ENCODE measurements at places on chromosomes 2 and 18.
A peak's percentile ranks its signal among the peaks of the same experiment; 100 is the strongest.

DNA sequence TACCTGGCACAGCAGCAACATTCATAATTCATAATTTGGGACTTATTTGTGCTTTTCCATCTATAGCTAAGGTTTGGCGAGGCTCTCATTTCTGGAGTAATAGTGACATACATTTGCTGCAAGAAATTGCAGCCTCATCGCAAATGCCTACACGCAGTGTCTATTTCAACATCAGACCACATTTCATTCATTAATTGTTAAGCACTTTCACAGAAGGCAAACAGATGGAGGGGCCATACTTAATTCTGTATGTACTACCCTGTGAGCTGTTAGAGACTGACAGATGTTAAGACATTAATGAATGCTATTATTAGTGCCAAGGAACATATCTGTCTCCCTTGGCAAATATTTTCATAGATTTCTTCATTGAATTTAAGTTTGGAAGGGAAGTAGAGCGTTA lies 125.7 kb downstream of the UXS1 start:
- peak; percentile 92 for DNase-seq

DNA sequence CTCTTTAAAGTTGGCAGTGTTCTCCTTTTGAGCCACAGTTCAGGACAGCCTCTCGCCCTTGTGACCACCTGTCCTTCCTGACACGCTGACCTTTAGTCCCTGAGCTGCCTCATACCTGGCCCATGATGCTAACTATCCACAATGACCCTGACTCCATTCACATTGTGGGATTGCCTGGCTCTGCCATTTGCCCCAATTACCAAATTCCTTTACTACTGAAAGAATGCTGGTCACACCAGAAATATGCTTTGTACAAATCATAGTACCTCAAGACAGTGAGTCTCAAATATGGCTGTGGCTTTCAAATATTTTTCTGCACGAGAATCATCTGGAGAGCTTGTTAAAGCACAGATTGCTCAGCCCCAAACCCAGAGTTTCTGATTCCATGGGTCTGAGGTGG lies 54.2 kb downstream of the LTBP1 start:
- no peak for DNase-seq

GRCh38 chr2:236107536-236107935 lies 60.6 kb downstream of the GBX2 start:
- no peak for DNase-seq

DNA sequence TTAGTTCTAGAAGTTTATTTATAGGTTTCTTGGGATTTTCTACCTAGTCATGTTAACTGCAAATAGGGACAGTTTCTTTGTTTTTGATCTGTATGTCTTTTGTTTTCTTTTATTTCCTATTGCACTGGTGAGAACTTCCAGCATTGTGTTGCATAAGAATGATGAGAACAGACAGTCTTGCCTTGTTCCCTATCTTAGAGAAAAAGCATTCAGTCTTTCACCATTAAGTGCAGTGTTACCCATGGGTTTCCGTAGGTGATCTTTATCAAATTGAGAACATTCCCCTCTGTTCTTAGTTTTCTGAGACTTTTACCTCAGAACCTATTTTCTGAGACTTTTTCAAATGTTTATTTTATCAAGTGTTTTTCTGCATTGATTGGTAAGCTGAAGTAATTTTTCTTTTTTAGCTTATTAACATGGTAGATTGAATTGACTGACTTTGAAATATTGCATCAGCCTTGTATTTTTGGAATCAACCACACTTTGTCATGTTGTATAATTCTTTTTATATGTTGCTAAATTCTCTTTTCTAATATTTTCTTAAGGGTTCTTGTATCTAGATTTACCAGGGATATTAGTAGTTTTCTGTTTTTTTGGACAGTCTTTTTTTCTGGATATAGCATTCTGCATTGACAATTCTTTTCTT lies 17.2 kb downstream of the MFSD6 start:
- DNase-seq = no peak

DNA sequence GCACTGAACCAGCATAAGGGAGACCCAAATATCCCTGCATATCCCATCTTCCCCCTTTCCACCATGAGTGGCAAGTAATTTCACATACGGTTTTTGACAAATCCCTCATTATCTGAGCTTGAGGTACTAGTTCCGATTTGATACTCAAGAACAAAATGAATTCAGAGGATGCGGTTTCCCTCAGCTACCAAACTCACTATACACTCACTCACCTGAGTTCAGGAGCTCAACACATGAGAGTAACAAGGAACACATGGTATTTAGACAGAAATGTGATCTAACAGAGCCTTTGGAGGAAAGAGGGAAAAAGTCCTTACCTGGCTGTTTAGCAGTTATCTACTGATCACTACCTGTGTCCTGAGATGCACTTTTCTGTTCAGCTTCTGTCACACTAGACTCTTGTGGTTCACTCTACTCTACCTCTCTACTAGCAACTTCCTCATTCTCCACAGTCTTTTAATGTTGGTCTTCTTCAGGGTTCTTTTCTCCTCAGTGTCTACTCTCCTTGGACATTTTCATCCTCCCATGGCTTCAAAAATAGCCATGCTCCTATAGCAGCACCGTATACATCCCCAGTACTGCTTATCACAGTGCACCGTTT lies 25.1 kb downstream of the ASXL2 start:
- DNase-seq = peak; percentile 62

- DNase-seq = peak; percentile 81
These were observed 110.2 kb downstream of the MDH1 start for GRCh38 chr2:63698786-63699548.

DNA sequence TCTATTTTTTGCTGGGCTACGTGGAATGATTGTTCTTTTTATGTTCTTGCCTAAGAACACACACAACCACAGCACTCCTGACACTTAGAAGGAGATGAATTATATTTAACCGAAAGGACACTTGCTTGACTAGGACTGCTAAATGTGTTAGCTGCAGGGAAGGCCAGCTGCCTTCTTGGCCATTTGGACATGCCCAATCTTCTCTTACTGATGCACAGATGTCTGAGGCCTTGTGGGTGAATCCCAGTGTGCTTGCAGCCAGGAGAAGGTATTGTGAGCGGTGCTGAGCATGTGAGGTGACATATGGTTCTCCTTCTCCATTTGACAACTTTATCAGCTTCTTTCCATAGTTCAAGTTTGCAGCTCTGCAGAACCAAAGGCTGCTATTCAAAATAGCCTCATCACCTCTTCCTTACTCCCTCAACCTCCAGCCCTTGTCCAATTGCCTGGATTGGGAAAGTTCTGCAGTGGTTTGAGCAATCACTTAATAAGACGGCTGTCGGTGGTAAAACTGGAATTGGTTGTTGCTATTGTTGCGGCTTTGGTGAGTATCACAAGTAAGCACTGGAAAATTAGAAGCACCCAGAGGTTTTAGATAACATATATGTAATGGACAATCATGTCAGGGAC lies 1113.3 kb downstream of the TSN start:
- DNase-seq = no peak

- DNase-seq = no peak
These were observed 268.1 kb downstream of the MYO3B start for GRCh38 chr2:170446078-170446477.

DNA sequence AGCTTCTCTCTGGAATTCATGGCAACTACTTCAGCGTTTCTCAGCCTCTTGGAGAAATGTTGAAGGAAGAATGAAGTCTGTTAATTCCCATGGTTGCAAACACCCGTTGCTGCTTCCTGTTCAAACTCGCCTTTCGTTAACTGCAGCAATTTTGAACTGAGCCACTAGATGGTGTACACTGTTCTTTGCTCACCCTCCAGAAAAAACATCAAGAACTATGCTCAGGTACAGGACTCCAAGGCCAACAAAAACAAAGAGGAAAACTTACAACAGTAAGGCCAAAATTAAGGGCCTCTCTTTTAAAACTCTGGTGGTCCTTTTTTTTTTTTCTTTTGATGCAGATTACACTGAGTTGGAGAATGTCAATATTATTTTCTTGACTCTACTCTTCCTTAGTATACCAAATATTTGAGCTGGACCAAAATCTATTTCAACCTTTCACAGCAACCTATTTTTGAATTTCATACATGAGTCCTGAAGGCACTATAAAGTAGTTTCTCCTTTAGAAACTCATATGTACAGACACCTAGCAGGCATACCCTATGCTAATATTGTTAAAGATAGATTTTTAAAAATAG lies 58.2 kb downstream of the KLHL14 start:
- DNase-seq = peak; percentile 84

- no peak for DNase-seq
These were observed 23.3 kb downstream of the PUM2 start for GRCh38 chr2:20327370-20327769.

DNA sequence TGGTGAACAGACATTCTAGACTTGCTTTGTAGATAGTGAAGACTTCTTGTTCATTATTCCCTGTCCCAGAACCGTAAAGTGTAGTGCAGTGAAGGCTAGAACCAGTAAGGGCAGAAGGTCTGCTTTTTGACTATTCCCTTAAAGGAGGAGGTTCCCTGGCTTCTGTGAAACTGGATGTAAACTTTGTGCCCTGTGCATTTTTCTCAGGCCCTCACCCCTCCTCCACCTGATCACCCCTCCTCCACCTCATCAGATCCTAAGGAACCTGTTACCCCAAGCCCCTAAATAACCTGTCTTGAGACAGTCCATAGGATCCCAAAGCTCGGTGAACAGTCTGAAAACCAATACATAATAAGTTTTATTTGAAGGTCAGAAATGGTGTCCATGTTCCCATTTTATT lies 33.7 kb downstream of the SFT2D3 start:
- DNase-seq = no peak

GRCh38 chr18:74434466-74434865 lies 22.6 kb downstream of the DIPK1C start:
- no peak for DNase-seq

- DNase-seq = no peak
These were observed 168.7 kb upstream of the NDUFV2 start for GRCh38 chr18:8933714-8934284.

- no peak for DNase-seq
These were observed 153.5 kb downstream of the PXDN start for GRCh38 chr2:1590596-1591460.

DNA sequence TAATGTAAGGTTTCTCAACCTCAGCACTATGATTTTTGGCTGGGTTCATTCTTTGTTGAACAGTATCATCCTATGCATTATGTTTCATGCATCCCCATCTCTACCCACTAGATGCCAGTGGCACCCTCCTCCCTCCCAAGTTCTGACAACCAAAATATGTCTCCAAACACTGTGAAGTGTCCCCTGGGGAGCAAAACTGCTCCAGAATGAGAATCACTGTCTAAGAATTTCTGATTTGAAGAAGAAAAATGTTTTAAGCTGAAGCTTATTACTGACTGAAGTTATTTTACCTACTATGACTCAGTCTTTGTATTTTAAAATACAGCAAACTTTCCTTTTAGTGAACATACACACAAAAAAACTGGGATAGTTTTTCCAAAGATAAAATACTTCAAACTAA lies 3.4 kb downstream of the THADA start:
- no peak for DNase-seq

DNA sequence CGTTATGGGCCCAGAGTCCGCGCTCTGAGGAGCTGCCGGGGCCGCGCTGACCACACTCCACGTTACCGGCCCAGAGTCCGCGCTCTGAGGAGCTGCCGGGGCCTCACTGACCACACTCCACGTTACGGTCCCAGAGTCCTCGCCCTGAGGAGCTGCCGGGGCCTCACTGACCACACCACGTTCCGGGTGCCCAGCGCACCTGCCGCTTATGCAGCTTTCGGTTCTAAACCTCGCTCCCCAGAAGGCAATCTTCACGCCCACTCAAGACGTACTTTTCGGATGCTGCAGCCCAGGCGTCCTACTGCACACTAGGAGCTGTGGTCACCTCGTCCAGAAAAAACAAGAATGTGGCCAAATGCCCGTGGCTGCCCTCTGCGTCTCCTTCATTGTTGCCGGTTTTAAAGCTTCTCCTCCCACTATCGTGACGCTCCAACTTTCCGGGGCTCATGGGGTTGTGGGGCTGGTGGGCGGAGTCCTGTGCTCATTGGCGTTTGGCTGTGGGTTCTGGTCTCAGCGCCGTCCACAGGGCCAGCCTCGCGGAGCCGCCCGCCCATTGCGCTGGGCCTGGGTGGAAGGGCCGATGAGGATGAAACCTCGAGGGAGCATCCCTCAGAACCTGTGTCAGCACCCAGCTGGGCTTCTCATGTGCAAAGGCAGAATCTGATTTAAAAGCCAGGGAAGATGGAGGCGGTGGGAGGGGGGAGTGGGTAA lies 11.9 kb downstream of the KCNG2 start:
- DNase-seq = no peak

GRCh38 chr18:46019936-46020335 lies 52.1 kb downstream of the PSTPIP2 start:
- DNase-seq = no peak

DNA sequence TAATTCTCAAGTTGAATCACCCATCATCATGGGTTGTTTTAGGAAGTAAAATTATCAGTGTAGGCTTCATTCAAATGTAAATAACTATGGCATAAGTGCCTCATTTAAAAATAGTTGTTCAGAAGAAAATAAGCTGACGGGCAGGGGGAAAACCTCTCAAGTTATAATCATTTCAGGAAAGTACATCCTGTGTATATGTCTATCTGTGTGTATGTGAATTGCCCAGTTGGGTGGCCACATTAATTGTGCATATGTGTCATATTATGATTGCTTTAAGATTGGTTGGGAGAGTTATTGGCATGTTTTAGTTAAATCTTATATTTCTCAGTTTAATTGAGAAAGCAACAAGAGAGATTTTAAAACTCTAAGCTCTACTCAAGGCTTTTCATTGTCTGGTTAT lies 282.8 kb upstream of the VWC2L start:
- DNase-seq = no peak

DNA sequence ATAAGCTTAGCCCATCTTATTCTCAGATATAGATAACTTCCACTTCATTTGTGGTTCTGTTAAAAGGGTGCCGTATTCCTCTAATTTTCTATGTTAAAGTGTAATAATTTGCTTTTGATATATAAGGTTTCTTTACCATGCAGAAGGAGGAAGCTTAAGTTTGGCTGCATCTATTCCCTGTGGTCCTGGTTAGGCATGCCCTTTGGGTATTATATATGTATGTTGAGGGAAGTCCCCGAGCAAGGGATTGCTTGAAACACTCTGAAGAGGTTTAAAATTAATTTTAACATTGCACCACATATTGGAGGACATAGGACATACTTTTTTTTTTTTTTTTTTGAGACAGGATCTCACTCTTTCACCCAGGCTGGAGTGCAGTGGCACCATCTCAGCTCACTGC lies 16.9 kb upstream of the MYO1B start:
- DNase-seq = no peak
